ENCODE measurements at places on chromosomes 2 and 18.

- no peak for DNase-seq
- H3K27me3 ChIP-seq = no peaks in the 10 kb centered on the region
- no peaks in the 10 kb centered on the region for H3K4me1 ChIP-seq
Observed at GRCh38 chr18:65215865-65216466, 534.8 kb upstream of the CDH7 start.

DNA sequence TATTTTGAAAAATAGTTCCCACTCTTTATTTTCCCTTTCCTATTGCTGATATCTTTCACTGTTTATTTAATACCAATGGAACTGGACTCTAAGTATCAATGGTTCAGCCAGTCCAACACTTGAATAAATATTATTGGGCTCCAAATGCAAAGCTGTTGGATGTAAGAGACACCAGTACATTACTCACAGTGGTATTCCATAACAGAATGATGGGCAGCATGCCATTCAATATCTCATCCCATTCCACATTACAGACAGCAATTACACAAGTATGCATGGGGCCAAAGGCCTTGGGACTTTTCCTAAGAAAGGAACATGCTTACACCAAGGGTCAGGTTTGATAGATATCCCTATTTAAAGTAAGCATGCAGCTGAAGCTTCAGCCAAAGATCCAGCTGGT, 231.9 kb downstream of the RND3 start:
- H3K36me3 ChIP-seq = no peaks in the 10 kb centered on the region
- H3K4me3 ChIP-seq = no peak overlapping the region
- H3K4me1 ChIP-seq = 0 out of 2 replicates have a peak, but pooled peaks cover under 1% of the 10 kb centered on the region
- H3K27me3 ChIP-seq = no peaks in the 10 kb centered on the region

DNA sequence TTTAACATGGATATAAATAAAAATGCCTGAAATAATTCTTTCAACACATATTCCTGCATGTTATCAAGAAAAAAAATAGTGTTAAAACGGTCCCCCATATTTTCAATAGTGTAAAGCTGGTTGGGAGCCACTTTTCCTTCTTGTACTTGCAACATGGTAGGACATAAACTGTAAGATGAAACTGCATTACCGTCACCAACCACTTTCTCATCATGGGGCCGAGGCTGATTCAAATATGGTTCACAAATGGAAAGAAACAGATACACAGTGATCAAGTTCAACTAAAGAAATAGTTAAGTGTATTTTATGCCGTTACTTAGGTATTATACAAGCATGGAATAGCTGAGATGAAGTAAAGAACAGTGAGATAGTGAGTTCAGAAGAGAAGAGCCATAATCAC, 360.7 kb downstream of the ZEB2 start:
- H3K27me3 ChIP-seq = no peaks in the 10 kb centered on the region
- DNase-seq = no peak
- H3K36me3 ChIP-seq = no peaks in the 10 kb centered on the region
- no peak overlapping the region for H3K27ac ChIP-seq
- H3K4me1 ChIP-seq = no peaks in the 10 kb centered on the region

- no peaks in the 10 kb centered on the region for H3K4me1 ChIP-seq
- no peak overlapping the region for H3K4me3 ChIP-seq
- no peak for DNase-seq
- H3K36me3 ChIP-seq = 0 out of 2 replicates have a peak, but pooled peaks cover 5% of the 10 kb centered on the region
Observed at GRCh38 chr2:134421556-134422328, 167.9 kb downstream of the MGAT5 start.

DNA sequence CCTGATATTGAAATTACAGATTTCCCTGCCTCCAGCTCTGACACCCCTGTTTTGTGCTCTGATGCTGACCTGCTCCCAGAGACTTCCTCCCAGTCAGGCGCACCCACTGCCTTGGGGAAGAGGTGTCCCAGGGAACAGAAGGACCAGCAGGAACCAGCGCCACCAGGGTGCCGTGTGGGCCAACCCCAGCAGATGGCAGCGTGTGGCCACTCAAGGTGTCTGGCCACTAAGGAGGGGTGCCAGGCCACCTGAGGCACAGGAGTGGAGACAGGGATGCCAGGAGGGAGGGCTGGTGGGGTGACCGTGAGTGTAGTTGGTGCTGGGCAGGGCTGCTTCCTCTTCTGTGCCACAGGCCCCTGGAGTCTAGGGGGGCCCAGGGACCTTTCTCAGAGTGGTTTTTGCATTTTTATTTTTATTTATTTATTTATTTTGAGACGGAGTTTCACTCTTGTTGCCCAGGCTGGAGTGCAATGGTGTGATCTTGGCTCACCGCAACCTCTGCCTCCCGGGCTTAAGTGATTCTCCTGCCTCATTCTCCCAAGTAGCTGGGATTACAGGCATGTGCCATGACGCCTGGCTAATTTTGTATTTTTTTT, 56.0 kb downstream of the TEX44 start:
- H3K36me3 ChIP-seq = no peaks in the 10 kb centered on the region
- H3K4me1 ChIP-seq = no peaks in the 10 kb centered on the region
- peak; percentile 52 for DNase-seq
- no peaks in the 10 kb centered on the region for H3K27me3 ChIP-seq
- no peak overlapping the region for H3K4me3 ChIP-seq

- no peak for DNase-seq
- no peak overlapping the region for H3K27ac ChIP-seq
- no peak overlapping the region for H3K4me3 ChIP-seq
- no peaks in the 10 kb centered on the region for H3K4me1 ChIP-seq
- H3K27me3 ChIP-seq = no peaks in the 10 kb centered on the region
- H3K36me3 ChIP-seq = no peaks in the 10 kb centered on the region
Observed at GRCh38 chr2:2586068-2586776, 255.1 kb upstream of the MYT1L start.

- no peaks in the 10 kb centered on the region for H3K27me3 ChIP-seq
- peak; percentile 97 for DNase-seq
- no peaks in the 10 kb centered on the region for H3K36me3 ChIP-seq
- peak overlapping the region; percentile 95 for H3K27ac ChIP-seq
- H3K4me3 ChIP-seq = peak overlapping the region; percentile 50
Observed at GRCh38 chr2:11498543-11499034, 32.6 kb upstream of the E2F6 start.

GRCh38 chr2:69119104-69119894, 106.3 kb downstream of the ANTXR1 start:
- H3K4me1 ChIP-seq = no peaks in the 10 kb centered on the region
- H3K4me3 ChIP-seq = no peak overlapping the region
- H3K27ac ChIP-seq = no peak overlapping the region
